Psoas muscle (tissue), 8 donors: ENCODE measurements at places on chromosomes 12 and 14. TPM values are rescaled to one million over a fixed set of nuclear protein-coding genes. Genes with fewer than 3 reads are reported as not detected.

Gene COL2A1
- 0.07 TPM for polyA plus RNA-seq

Gene DEGS2
- polyA plus RNA-seq = 0.39 TPM

Gene PMCH
- not detected for polyA plus RNA-seq

Gene ANO4
- polyA plus RNA-seq = 0.03 TPM

Gene RIPK3
- polyA plus RNA-seq = 0.94 TPM

Gene CIROP
- not detected for polyA plus RNA-seq

Gene CLEC1B
- polyA plus RNA-seq = not detected

Gene PITPNM2
- 3.0 TPM for polyA plus RNA-seq

Gene NRIP2
- 1.3 TPM for polyA plus RNA-seq

Gene RGS6
- 0.39 TPM for polyA plus RNA-seq

Gene CAPZA3
- not detected for polyA plus RNA-seq

Gene STAC3
- 738 TPM for polyA plus RNA-seq

Gene GUCY2C
- polyA plus RNA-seq = 0.13 TPM

Gene BAG5
- 8.7 TPM for polyA plus RNA-seq

Gene SLC25A47
- polyA plus RNA-seq = not detected

Gene SLCO1B1
- not detected for polyA plus RNA-seq

Gene CLEC14A
- 16.0 TPM for polyA plus RNA-seq

Gene LTB4R2
- polyA plus RNA-seq = 0.08 TPM

Gene DYRK2
- polyA plus RNA-seq = 4.6 TPM

Gene KRT75
- not detected for polyA plus RNA-seq

Gene ALDH1L2
- polyA plus RNA-seq = 0.73 TPM

Gene ENTPD5
- polyA plus RNA-seq = 4.6 TPM

Gene TMEM233
- polyA plus RNA-seq = 69.7 TPM

Gene PPP2R3C
- polyA plus RNA-seq = 30.9 TPM

Gene METTL25
- 3.2 TPM for polyA plus RNA-seq

Gene SIX1
- polyA plus RNA-seq = 8.3 TPM

Gene SIX6
- polyA plus RNA-seq = not detected

Gene NDRG2
- 328 TPM for polyA plus RNA-seq

Gene HOXC9
- 8.8 TPM for polyA plus RNA-seq

Gene KLRK1
- polyA plus RNA-seq = 0.09 TPM

Gene CCDC197
- polyA plus RNA-seq = 0.04 TPM

Gene HOMEZ
- polyA plus RNA-seq = 4.5 TPM

Gene PLXNC1
- polyA plus RNA-seq = 0.25 TPM

Gene PROX2
- polyA plus RNA-seq = not detected

Gene SLC39A5
- polyA plus RNA-seq = not detected

Gene A2ML1
- polyA plus RNA-seq = 0.09 TPM

Gene SAMD15
- 0.12 TPM for polyA plus RNA-seq

Gene PPM1H
- polyA plus RNA-seq = 0.92 TPM

Gene TMEM132D
- 0.01 TPM for polyA plus RNA-seq

Gene SSTR1
- polyA plus RNA-seq = 0.39 TPM

Gene CLBA1
- 1.7 TPM for polyA plus RNA-seq

Gene ERBB3
- 0.26 TPM for polyA plus RNA-seq

Gene GPR65
- 0.06 TPM for polyA plus RNA-seq

Gene TOGARAM1
- 5.1 TPM for polyA plus RNA-seq

Gene RHEBL1
- polyA plus RNA-seq = 1.2 TPM

Gene LMNTD1
- polyA plus RNA-seq = not detected

Gene TSPAN8
- polyA plus RNA-seq = 63.1 TPM
